ENCODE measurements at places on chromosomes 4 and X.

- peak; percentile 4 for DNase-seq
Measured at GRCh38 chrX:134460005-134460861, at the start of gene HPRT1. Gene HPRT1 (plus strand): TSS chrX:134460165. CDS start chrX:134460312, 147 bp downstream.

GRCh38 chr4:142365391-142365790 lies 480.7 kb downstream of the INPP4B start:
- no peak for DNase-seq

DNA sequence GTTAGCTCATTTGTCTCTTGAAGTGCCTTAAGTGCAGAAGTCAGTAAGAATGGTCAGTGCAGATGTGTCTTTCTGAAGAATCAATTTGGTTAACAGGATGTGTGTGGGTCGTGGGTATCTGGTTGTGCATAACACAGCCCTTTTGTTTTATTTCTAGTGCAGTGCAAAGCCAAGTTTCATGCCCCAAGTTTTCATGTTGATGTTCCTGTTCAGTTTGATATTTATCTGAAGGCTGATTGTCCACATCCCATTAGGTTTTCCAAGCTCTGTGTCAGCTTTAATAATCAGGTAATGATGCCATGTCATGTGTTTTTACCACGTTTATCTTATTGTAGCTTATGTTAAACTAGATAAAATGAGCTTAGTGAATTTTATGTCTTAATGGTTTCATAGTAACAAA lies 27.4 kb downstream of the TRAPPC11 start:
- DNase-seq = no peak

- DNase-seq = no peak
Measured at GRCh38 chr4:6781113-6781512, 1.4 kb upstream of the KIAA0232 start.

- DNase-seq = no peak
Measured at GRCh38 chr4:172983014-172983413, 185.6 kb upstream of the GALNT7 start.

DNA sequence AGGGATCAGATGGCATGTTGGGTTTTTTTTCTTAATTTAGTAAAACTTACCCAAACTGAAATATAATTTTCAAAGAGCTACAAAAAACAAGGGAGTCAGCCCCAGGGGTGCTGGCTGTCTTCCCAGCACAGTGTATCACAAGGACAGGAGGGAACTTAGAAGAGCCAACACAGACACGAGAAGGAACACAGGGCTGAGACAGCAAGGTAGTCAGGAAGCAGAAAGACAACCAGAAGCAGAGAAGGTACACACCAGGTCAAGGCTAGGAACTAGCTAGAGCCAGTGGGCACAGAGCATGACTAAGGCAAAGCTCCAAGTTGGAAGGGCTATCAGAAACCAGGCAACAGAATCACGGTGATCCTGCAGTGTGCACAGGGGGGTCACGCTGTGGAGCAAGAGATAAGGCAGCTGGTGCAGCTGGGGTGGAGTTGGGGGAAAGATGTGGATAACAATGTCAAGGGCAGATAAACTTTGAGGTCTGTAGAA lies 168.7 kb downstream of the NR3C2 start:
- no peak for DNase-seq

GRCh38 chr4:104896660-104897645 lies 249.7 kb upstream of the TET2 start:
- DNase-seq = no peak

GRCh38 chrX:138945219-138945618 lies 233.7 kb upstream of the FGF13 start:
- DNase-seq = no peak

DNA sequence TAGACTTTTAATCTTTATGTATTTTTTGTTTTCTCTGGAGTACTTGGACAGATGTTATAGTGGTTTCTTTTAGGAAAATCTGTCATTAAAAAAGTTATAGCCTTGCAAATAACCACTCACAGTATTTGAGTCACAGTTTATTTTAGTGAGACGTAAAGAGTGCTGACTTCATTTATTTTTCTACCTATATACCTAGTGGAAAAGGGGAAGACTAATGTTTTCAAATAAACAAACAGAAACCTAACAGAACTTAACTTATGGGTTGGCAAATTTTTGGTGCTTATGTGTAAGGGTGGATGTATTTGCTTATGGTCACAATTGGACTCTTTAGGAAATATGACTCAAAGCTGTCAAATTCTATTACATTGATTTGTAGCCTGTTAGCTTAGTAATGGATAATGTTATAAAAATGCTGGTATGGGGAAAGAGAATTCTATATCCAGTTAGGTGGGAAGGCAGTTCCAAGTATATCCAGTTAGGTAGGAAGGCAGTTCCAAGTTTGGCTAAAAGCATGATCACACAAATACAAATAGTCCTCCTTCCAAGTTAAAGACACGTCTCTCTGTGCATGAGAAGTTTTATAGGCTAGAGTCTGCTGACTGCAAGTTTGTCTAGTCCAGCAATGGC lies 61.9 kb downstream of the SLC9A6 start:
- no peak for DNase-seq

- DNase-seq = no peak
Measured at GRCh38 chr4:5096261-5096660, 45.0 kb downstream of the STK32B start.

DNA sequence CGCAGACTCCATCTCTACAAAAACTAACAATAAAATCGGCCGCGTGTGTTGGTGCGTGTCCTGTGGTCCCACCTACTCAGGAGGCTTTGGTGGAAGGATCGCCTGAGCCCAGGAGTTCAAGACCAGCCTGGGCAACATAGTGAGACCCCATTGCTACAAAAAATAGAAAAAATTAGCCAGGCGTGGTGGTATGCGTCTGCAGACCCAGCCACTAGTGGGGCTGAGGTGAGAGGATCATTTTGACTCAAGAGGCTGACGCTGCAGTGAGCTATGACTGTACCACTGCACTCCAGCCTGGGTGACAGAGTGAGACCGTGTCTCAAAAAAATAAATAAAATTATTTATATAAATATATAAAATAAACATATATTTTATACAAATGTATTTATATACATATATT lies 22.3 kb downstream of the ASMTL start:
- DNase-seq = no peak

GRCh38 chr4:58175024-58175423 lies 1064.8 kb upstream of the IGFBP7 start:
- DNase-seq = no peak

DNA sequence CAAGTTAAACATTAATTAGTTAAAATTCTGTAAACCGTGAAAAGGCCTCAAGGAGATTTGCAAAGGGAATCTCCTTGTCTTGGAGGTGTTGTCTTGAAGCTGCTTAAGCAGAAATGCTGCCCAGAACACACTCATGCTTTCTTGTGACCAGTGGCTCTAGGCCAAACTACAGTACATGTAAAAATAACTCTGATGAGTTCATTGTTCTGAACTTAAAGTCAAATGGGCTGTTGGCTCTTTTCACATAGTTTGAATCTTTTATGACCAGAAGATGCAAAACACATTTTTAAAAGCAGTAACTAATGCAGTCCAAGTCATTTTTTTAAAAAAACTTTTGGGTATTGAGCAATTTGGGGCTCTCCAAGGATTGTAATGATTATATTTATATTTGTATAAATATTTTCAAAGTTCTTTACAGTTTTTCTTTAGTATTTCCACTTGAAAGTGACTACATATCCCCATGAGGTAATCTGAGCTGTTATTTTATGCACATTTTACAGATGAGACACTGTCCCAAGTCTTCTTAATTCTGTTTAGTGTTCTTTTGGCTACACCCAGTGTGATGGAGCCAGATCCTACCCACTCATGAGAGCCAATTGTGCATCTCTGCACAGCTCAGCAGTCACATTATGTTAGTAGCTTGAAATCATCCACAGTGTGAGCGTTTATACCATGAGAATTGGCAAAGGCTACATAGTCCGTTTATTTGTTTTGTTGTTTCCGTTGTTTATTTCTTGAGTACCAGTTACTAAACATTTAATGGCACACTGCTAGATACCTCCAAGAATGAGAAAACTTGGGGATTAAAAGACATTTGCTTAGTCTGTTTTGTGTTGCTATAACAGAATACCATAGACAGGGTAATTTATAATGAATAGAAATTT lies 112.8 kb upstream of the ATXN3L start:
- no peak for DNase-seq

DNA sequence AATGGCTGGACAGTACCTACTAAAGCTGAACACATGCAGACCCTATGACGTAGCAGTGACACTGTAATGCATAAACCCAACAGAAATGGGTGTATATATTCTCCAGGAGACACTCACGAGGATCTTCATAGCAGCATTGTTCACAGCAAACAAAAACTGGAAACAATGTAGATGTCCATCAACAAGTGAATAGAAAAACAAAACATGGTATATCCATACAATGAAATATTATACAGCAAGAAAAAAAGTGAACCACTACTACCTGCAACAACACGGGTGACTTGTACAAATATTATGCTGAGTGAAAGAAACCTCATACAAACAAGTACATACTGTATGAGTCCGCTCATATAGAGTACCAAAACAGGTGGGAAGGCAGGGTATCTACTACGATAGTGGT lies 16.5 kb downstream of the ARHGEF6 start:
- DNase-seq = no peak

GRCh38 chrX:153875391-153876111 lies 10.4 kb downstream of the L1CAM start:
- no peak for DNase-seq

DNA sequence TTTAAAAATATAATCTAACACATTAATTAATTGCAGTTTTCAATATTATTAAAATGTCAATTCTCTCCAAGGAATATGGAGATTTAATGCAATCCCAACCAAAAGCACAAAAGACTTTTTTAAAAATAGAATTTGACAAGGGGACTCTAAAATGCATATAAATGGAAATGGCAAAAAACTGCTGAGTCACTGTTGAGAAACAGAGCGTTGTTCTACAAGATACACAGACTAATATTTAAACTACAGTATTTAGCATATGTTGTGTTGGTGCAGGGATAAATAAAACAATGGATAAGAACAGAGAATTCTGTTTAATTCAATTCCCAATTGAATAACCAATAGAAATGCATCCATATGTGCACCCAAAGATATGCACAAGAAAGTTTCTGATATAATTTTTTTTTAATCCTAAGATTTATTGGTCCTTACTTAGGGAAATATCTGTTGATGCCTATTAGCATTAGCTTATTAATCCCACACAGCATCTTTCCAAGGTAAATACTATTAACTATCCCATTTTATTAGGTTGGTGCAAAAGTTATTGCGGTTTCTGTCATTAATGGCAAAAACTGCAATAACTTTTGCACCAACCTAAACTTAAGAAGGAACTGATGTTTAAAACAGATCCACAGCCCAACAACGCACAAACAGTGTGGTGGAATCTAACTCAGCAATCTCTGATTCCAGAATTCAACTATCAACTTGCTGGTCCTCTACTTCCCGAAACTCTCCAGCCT lies 86.8 kb upstream of the VEGFC start:
- no peak for DNase-seq

DNA sequence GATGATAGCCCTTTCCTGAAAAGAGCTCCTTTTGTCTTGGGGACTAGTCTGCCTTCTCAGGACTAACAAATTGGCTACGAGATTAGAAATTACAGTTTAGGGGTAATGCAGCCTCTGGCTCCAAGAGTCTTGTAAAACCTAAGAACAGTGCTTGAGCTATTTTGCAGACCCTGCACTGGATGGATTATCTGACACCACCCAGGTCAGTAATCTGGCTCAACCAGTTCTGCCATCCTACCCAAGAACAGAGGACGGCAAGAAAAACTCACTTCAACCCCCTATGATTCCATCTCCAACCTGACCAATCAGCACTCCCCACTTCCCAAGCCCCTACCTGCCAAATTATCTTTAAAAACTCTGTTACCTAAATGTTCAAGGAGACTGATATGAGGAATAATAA lies 225.1 kb downstream of the FAM47A start:
- DNase-seq = no peak

GRCh38 chrX:139850968-139851367 lies 81.9 kb downstream of the ATP11C start:
- DNase-seq = no peak

- DNase-seq = no peak
Measured at GRCh38 chr4:153966641-153967040, 177.8 kb upstream of the SFRP2 start.

DNA sequence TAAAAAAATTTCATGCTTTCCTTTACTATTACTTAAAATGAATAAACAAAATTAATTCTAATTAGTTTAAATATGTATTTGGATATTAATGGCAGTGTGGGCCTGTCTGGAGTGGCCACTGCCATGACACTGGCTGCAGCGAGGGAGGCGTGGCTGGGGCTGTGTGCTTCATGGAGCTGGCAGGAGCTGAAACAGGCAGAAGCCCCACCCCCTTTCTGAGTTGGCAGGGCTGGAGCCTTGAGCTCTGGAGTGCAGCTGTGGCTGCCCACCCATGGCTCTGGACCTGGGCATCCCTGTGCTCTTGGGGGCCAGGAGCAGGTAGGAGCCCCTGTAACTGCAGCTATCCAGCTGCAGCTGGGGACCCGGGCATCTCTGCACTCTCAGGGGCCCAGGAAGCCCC lies 8.2 kb upstream of the HSD17B11 start:
- no peak for DNase-seq

GRCh38 chrX:38327775-38328081 lies 419 bp upstream of the RPGR start:
- DNase-seq = no peak

- no peak for DNase-seq
Measured at GRCh38 chr4:7156761-7157488, 35.4 kb upstream of the SORCS2 start.

DNA sequence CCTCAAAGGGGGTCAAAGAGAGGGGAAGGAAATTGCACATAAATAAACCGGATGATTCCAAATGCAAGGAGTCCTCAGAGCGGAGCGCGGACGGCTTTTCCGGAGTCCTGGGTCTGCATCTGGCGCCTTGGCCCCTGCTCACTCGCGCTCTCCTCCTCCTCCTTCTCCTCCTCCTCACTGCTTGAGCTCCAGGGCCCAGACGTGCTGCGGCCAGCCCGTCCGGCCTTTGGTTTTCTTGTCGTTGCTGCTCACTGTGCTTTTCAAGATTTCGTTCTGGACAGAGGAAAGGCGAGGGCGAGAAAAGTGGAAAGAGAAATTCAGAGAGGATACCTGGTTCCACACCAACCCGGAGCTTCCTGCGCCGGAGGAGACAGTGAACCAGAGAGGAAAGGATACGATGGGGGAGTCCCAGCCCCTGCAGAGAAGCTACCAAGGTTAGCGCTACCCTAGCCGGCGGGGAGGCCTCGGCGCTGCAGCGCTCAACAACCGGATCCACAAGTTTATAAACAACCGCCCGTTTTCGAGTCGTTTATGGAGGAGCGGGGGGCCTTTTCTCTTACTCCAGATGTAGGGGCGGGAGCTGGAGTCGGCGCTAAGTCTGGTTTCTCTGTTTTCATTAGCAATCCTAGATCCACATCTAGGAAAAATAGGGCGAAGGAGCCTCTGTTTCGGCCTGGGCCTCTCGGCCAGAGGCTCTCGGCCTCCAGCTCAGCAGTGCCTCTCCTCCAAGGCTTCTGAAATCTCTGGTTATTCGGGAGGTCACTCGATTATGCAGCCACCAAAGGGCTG lies 2.7 kb downstream of the HAND2 start:
- no peak for DNase-seq

Measured in cortex of kidney (tissue), 1 donor.